ENCODE measurements at places on chromosomes 1 and 21.

- DNase-seq = no peak
Measured at GRCh38 chr1:209901211-209901610, 36.8 kb upstream of the SYT14 start.

DNA sequence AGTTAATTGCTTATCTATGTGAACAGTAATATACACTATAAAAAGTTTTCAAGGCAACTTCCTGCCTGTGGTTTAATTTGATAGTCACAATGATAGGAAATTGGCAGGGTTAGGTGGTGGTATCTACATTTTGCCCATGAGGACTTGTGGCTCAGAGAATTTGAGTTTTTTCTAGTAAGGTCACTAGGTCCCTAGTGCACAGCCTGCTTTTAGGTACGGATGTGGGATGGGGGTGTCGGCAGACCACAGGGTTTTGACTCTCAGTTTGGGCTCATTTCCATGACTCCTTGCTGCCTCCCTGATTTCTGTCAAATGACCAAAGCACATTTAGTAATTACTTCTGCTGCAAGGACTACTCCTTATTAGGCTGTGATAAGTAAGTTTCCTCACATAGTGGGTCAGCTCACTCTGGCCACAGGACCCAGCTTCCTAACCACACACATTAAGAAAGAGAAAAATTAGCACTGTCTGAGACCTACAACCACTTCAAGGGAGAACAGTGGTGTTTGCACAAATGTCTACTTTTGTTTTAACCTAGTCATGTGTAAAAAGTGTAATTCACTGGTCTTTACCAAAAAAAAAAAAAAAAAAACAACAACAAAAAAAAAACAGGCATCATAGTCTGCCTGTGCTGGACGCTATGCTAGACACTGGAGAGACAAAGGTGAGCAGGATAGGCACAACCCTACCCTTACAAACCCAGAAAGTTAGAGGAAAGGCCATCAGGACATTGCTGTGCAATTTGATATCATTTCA lies 43.7 kb downstream of the MRPL39 start:
- DNase-seq = no peak

GRCh38 chr1:215835951-215836350 lies 268.8 kb downstream of the KCTD3 start:
- no peak for DNase-seq

DNA sequence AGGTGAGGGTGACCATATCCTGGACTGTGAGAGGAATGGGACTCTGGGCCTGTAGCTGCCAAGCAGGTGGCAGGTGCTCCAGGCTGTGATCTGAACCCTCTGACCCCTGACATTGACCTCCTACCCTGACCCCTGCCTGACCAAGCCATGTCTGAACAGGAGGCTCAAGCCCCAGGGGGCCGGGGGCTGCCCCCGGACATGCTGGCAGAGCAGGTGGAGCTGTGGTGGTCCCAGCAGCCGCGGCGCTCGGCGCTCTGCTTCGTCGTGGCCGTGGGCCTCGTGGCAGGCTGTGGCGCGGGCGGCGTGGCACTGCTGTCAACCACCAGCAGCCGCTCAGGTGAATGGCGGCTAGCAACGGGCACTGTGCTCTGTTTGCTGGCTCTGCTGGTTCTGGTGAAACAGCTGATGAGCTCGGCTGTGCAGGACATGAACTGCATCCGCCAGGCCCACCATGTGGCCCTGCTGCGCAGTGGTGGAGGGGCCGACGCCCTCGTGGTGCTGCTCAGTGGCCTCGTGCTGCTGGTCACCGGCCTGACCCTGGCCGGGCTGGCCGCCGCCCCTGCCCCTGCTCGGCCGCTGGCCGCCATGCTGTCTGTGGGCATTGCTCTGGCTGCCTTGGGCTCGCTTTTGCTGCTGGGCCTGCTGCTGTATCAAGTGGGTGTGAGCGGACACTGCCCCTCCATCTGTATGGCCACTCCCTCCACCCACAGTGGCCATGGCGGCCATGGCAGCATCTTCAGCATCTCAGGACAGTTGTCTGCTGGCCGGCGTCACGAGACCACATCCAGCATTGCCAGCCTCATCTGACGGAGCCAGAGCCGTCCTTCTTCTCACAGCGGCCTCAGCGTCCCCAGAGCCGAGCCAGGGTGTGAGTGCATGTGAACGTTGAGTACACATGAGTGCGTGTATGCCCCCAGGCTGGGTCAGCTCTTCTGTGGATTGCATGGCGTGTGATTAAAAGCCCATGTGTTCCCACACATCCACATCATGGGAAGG lies 3.1 kb downstream of the TMEM125 start:
- DNase-seq = no peak

DNA sequence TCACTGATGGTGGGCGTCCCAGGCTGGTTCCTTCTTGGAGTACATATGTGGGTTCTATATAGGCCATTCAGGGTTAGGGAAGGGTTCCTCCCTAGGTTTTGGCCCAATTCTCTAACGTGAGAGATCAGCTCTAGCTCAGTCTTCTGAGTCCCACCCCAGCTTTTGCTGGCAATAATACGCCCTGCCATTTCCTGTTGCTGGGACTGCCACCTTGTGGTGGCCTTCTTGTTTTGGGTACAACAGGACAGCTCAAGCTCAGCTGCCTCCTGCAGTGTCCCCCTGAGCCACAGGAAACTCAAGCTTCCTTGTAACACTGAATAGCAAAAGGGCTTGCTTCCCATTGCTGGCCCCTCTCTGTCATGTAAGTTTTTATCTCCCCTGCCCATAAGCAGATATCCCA lies 77.8 kb downstream of the BACH1 start:
- DNase-seq = peak; percentile 20
